Iris pigment epithelial cell (primary cell): ENCODE measurements at places on chromosomes 2 and 18.

DNA sequence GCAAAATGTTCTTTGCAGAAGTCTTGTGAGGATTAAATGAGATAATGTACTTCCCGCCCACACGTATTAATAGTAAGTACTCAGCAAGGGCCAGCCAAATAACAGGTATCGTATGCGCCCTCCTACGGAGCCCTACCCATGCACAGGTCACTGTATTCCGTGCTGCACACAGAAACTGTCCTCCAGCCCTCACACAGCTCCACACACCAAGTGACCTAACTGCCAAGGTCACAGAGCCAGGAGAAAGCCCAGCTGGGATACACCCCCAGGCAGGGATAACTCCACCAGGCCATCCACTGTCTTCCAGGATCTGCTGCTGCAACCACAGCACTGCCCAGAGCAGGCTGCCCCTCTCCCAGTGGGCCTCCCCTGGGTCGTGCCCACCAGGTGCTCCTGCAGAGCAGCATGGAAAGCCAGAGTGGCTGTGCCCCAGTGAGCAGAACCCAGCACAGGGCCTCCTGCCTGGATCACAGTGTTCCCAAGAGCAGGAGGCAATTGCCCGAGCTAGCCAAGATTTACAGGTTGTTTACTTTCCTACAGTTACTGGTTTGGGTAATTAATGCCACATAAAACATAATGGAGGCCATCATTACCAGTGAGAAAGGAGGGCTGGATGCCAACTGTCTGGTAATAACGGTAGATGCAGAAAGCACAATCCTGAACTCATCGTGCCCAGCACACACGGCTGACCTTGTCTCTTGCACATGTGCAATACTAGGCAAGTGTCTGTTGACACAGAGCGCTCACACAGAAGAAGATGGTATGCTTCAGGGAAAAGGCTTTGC is 24.4 kb downstream of the TFCP2L1 start:
- no peak for DNase-seq

DNA sequence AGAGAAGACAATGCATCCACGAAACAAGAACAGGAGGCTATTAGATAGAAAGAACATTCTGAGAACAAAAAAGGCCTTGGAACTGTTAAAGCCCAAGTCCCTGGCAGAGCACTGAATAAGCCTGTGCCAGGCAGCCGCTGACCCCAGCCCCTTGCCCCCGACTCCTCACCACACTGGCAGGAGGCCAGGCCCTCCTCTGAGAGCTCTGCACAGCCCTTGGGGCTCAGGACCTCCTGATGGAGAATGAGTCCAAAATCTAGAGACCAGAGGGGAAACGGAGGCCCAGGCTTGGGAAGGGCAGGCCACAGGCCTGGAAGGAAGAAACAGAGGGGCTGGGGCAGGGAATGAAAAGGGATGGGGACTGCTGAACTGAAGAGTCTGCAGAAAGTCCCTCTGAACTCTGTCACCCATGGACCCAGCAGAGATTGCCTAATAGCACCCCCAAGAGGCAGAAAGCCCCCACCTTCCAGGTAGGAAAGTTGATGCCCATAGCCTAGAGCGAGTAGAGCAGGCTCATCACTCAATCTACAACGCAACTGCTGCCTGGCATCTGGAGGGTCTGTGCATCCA is 18.3 kb upstream of the TNS1 start:
- DNase-seq, result no peak

GRCh38 chr2:195413422-195413821 is 243.6 kb upstream of the SLC39A10 start:
- no peak for DNase-seq

DNA sequence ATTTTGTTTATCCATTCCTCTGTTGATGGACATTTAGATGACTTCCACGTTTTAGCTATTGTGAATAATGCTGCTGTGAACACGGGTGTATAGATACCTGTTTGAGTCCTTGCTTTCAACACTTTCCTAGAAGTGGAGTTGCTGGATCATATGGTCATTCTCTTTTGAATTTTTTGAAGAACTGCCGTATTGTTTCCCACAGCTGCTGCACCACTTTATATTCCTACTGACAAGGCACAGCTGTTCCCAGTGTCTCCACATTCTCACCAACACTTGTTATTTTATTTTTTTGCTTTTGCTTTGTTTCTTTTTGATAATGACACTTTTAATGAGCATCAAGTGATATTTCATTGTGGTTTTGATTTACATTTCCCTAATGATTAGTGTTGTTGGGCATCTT is 41.4 kb upstream of the KCNJ13 start:
- no peak for DNase-seq

- no peak for DNase-seq
These were observed 4.6 kb downstream of the ABCB6 start for GRCh38 chr2:219214141-219214540.

DNA sequence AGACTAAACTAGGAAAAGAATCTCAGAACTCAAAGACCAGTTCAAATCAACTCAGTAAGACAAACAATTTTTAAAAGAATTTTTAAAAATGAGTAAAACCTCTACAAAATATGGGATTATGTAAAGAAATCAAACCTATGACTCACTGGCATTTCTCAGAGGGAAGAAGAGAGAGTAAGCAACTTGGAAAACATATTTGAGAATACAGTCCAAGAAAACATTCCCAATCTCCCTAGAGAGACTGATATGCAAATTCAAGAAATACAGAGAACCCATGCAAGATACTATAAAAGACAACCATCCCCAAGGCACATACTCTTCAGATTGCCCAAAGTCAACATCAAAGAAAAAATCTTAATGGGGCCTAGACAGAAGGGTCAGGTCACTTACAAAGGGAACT is 162.7 kb downstream of the WDPCP start:
- peak; percentile 32 for DNase-seq

DNA sequence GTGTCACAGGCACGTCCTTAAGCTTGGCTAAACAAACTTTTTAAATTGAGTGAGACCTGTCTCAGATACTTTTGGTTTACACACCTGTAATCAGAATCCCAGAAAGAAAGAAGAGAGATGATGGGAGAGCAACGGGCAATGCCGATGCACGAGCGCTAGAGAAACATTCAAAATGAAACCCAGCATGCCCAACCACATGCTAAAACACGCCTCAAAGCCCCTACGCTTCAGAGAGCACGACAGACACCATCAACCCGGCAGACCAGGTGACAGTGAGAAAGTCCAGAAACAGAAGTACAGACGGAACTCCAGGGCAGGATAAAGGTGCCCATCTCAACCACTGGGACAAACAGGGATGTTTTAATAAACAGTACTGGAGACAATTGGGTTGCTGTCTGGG is 85.5 kb downstream of the HDAC4 start:
- DNase-seq, result no peak
